Epithelial cell of proximal tubule (primary cell): ENCODE measurements at places on chromosomes 7 and 10. TPM values are rescaled to one million over a fixed set of nuclear protein-coding genes. Genes with fewer than 3 reads are reported as not detected.

Gene TMEM225B
- total RNA-seq: 0.17 and 0.43 TPM in 2 replicates

Gene PRF1
- total RNA-seq: not detected in 2 replicates

Gene CHRM2
- total RNA-seq: 0.06 TPM in 1 of 2 replicates, not detected in the other

Gene TMEM139
- 14.5 and 30.9 TPM in 2 replicates for total RNA-seq

Gene PLOD3
- 75.0 and 78.3 TPM in 2 replicates for total RNA-seq
